ENCODE measurements at places on chromosomes 11 and 22. TPM values are rescaled to one million over a fixed set of nuclear protein-coding genes. Genes with fewer than 3 reads are reported as not detected.

GRCh38 chr22:43370036-43370435 is 26.9 kb upstream of the SCUBE1 start:
- DNase-seq: no peak

DNA sequence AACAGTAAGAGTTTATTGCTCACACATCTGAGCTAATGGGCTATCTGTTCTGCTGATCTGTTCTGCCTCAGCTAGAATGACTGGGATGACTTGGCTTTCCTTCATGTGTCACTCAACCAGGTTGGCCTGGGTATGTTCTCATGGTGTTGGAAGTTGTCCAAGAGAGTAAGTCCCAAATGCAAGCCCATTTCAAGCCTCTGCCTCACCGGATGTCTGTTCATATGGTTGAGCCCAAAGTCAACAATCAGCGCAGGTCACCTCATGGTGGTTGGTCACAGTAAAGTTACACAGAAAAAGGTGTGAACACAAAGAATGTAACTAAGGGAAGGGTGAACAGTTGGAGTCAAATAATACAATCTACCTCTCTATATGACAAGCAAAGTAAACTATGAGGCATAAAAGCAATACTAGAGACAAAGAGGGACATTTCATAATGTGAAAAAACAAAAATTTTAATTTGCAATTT is 1.9 kb downstream of the GDPD4 start:
- no peak for DNase-seq

- no peak for DNase-seq
Observed at GRCh38 chr11:134072844-134073243, 4.0 kb downstream of the JAM3 start.

- DNase-seq: no peak
Observed at GRCh38 chr11:11152877-11153276, 200.2 kb downstream of the CSNK2A3 start.

- DNase-seq: peak; percentile 76
Observed at GRCh38 chr11:122159173-122159721, 43.2 kb upstream of the BLID start.

DNA sequence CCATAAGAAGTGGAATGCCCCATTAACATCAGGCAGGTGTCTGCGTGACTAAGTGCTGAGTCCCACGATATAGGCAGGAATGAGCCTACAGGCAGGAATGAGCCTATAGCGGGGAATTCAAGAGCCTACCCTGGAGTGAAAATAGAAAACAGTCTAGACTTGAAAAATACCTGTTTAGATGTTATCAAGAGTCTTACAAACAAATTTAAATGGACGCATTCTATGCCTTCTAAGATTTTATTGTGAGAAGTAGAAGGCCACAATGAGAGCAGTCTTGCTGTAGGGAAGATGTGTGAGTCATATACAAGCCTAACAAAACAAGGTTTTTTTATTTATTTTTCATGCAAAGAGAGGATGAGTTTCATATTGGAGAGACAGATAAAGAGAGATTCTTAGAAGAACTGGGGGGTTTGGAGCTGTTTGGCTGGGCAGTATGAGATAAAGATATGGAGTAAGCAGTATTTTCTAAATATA is 200.8 kb upstream of the ZC3H12C start:
- no peak for DNase-seq

GRCh38 chr22:29702000-29702930 is 17.5 kb upstream of the CABP7 start:
- DNase-seq: no peak

GRCh38 chr11:65436412-65437032 is 13.9 kb downstream of the NEAT1 start:
- DNase-seq: peak; percentile 65

DNA sequence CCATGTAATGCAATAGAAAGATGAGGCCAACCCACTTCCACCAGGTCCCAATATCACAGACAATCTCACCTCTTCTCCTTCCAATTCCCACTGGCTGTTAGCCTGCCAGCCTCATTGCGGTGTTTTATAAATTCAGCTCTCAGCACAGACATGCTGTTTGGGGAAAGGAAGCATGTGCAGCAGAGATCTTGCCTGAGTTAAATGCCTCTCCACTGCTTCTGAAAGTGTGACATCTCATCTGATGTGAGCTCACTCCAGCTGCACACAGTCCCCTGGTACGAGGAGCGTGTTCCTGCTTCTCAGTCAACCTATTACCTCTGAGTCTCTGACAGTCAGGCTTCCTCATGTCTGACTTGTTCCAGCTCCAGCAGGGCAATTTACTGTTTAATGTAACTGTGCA is 122.7 kb upstream of the GUCY1A2 start:
- DNase-seq: no peak

DNA sequence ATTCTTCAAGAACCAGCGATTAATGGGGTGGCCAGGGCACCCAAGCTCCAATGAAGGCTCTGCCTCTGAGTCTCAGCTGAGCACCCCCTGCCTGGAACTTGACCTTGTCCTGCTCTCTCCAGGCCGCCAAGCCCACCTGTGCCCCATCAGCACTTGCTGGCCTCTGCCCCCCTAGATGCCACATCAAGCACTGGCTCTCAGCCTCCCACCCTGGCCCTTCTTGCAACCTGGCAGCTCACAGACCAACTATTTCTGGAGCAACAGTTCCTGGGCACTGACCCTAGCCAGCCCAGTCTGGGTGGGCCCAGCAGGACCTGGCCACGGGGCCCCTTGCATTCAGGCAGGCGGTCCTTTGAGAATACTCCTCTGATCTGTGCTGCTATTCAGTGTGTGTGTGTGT is 98.8 kb upstream of the PITPNB start:
- no peak for DNase-seq

DNA sequence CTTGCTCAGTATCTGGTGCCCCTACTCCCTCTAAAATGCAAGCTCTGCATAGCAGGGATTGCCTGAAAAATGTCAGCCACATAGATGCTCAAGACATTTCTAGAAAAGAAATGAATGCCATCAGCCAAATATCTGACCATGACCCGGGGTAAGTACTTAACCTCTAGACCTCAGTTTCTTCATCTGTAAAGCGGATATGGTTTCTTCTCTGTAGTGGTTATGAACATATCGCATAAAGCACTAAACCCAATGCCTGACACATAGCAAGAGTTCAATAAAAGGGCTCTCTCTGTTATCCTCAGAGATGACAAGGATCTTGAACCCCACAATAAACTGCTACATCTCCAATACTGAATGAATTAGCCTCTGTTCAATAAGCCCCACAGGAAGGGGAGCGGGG is 122.6 kb downstream of the ABTB2 start:
- no peak for DNase-seq

KDM4D gene
- total RNA-seq: 1.1 TPM

GLB1L3 gene
- not detected for total RNA-seq

OR5M8 gene
- total RNA-seq: not detected

CSRP3 gene
- 0.27 TPM for total RNA-seq
